ENCODE measurements at places on chromosomes 2 and 18. TPM values are rescaled to one million over a fixed set of nuclear protein-coding genes. Genes with fewer than 3 reads are reported as not detected.

The MYO5B gene
- polyA plus RNA-seq: 13.5 TPM

The SULT1C4 gene
- polyA plus RNA-seq: 60.4 TPM

The C2orf15 gene
- 8.1 TPM for polyA plus RNA-seq

The EPHA4 gene
- polyA plus RNA-seq: 26.0 TPM

The STK36 gene
- 75.6 TPM for polyA plus RNA-seq

The REEP1 gene
- polyA plus RNA-seq: 17.4 TPM

DNA sequence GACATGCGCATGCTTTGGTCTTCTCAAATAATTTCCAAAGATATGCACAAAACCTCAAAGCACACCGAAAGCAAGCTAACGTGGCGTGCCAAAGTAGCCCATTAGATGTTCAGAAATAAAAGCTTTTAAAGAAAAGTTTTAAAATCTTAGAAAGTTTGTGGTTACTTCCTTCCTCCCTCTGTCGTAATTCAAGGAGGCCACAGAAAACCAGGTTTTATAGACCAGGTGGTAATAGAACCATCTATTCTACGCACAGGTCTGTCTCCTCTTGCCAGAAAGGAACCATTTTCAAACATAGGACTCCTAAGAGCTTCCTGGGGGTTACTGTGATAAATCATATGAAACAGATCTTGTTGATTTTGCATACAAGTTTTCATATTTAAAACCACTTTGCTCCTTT is 487.2 kb downstream of the ARHGAP15 start:
- DNase-seq: no peak

DNA sequence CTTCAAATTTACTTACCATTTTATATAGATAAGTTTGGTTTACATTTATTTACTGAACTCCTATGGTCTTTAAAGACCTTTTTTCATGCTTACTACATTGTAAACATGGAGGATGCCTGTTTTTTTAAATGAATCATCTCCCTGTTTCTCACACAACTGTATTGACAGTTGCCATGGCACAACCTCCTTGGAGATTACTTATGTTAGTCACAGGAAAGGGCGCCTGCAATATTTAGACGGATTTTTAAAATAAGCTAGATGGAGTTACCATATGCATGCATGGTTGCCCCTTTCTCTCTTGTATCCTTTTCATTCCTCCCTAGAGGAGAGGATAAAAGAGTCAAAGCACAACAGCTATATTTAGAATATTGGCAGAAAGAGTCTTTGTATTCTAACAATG is 34.8 kb upstream of the CCDC102B start:
- DNase-seq: no peak

GRCh38 chr2:104755026-104755878 is 98.7 kb upstream of the POU3F3 start:
- DNase-seq: no peak

- no peak for DNase-seq
These were observed 35.9 kb downstream of the CYRIA start for GRCh38 chr2:16629770-16630169.

- DNase-seq: peak; percentile 31
These were observed 12.9 kb downstream of the PREPL start for GRCh38 chr2:44348400-44348799.

DNA sequence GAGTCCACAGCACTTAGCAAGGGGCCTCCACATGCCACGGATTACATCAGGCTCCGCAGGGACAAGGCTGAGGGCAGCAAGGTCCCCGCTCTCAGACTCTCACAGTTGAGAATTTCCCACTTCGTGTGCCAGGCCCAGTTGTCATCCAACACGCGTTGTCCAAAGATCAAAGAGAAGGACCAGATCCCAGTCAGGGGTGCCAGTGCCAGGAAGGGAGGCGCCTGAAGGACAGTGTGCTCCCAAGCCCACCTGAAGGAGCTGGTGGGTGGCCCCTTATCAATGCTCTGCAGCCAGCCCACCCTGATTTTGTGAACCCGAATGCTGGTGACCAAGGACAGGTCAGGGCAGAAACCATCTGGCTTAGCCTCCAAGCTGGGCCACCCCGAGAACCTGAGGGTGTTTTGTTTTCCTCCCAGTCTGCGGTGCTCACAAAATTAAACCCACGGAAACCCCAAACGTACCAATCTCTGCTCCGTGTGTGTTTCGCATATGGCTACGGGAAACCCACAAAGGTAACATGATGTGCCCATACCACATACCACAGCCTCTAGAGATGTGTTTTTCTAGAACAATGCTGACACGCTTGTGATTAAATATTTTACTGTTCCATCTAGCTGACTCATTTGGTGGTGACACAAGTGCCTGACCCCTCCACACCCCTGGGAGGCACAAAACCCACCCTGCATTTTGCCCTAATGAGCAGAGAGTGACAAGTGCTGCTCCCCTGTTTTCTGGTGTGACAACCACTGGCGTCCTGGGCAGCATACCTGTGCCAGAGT is 24.5 kb downstream of the CRACDL start:
- DNase-seq: no peak

DNA sequence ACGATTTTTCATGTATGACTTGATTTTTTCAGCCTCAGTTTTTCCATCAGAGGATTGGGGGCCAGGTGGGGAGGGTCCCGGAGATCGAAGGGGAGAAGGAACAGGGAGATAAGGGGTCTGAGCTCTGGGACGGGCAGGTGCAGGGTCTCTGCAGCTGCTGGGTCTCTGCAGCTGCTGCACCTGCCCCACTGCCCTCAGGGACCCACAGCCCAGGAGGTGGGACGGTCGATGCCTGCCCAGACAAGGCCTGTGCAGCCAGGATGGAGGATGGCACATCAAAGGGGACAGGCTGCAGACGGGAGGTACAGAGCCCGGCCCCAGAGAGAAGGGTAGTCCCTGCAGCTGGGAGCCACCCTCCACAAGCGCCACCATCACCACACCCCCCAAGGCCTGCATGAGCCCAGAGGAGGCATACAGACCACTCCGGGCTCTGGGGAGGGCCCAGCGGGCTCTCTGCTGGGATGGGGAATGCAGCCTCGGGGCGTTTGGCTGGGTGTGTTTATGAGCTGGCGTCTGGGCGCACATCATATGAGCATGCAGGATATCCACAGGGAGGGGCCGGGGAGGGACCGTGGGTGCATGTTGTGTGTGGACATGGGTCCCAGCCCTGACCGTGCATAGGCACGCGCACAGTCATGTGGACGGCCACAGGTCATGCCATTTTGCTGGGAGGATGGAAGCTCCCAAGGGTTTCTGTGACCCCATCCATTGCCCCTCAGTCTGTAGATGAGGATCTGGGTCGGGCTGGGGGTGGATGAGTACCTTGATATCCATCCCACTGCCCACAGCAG is 34.9 kb upstream of the GPC1 start:
- DNase-seq: no peak

- DNase-seq: peak; percentile 23
These were observed 139.4 kb downstream of the AKAIN1 start for GRCh38 chr18:5057386-5058348.

DNA sequence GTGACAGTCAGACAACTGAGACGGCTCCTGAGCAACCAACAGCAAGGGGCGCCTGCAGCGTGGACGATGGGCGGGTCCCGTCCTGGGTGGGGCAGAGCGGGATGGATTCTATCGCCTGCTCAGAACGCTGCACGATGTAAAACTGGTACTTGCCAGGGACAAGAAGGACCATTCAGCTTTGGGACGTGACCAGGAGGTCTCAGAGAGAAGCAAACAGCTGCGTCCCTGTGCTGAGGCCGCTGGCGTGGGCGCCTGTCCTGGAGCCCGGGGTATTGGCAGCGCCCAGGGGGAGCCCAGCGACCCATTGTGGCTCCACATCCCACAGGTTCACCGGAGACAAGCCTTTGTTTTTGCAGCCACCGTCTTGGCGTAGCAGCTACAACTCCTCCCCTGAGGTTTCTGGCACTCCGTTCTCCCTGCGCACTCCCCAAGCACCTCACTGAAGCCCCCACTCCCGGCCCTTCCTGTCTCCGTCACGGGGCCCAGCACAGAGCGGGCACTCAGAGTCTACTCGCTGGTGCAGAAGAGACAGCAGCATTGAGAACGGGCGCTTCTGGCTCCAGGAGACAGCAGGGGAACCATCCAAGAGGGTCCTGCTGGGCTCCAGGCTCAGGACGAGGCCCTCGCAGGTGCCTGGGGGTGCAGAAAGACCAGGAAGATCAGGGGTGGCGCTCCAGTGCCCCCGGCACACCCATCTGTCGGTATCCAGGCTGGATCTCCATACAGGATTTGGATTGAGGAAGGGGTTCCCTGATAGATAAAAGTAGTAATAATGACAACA is 22.1 kb upstream of the KCNG2 start:
- DNase-seq: no peak

DNA sequence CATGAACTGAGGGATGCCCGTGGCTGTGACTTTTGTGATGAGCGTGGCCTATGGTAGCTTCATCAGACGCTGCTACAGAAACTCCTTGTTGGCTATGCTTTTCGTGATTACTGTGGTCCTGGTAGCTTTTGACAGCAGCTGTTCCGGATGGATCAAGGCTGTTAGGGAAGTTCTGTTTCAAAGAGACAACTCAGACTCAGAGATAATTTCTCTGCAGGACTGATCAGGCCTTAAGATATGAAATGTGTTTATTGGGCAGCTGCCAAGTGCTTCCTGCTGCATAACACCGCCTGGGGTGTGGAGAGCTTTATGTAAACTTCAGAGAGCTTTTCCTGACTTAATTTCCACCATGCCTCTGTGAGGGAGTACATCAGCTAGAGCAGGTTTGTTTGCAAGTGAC is 243.8 kb downstream of the TSN start:
- DNase-seq: peak; percentile 59

- no peak for DNase-seq
These were observed 12.3 kb upstream of the SEMA4C start for GRCh38 chr2:96882230-96882629.

DNA sequence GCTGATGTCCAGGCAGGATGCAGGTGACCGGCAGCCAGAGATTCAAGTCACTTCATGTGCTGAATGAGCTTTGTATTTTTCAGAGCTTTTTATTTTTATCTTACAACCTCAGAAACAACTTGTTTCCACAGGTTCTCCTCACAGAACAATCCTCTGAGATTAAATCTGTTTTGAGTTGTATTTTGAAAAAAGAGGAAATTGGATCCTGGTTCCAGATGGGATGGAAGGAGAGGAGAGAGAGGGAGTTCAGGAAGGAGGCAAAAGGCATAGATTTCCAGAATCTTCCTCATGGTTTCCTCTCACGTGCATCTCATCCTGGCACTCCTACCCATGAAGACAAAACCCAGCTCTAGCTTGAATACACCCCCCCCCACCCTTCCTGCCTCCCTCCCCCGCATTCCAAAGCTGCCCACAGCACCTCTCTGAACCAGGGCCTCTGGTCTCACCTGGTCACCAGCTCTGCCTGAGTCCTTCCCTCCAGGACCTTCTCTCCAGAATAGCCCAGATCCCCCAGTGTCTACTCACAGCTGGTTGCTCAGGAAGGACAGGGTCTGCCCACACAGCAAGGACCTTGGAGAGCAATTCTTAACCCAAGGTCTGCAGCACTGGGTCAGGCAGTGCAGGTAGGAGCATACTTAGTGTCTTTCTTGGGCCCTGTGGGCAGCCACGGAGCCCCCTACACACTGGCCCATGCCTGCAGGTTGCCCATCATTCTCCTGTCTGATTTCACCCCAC is 104.7 kb downstream of the ZFP36L2 start:
- DNase-seq: no peak

- DNase-seq: no peak
These were observed 79.8 kb upstream of the PDE1A start for GRCh38 chr2:182506606-182507005.

DNA sequence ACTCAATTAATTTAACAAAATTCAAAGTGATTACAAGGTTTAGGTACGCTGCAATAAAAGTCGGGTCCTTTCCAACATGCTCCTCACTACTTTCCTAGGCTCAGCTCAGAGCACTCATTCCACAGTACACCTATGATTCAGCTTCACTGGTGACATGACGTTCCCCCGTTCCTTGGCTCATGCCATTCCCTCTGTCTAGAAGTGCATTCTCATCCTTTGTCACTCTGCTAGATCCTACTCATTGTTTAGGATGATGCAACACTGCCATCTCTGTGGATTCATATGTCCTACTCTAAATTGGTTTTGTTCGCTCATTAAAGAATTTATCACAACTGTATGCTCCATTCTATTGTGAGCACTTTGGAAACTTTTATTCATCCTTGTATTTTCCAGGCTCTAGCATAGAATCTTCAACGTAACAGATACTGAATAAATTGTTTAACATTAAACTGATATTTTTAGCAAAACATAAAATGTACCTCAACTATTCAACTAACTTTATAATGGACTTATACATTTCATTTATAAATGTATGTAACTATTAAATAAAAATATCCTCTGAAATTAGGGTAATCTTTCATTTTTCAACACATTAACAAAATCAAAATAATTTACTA is 78.6 kb downstream of the FAM228A start:
- no peak for DNase-seq

GRCh38 chr2:99821039-99821438 is 321.4 kb downstream of the AFF3 start:
- no peak for DNase-seq

- no peak for DNase-seq
These were observed 35.1 kb downstream of the DCAF17 start for GRCh38 chr2:171469176-171469575.

GRCh38 chr2:140542627-140543026 is 1588.2 kb downstream of the LRP1B start:
- DNase-seq: no peak

DNA sequence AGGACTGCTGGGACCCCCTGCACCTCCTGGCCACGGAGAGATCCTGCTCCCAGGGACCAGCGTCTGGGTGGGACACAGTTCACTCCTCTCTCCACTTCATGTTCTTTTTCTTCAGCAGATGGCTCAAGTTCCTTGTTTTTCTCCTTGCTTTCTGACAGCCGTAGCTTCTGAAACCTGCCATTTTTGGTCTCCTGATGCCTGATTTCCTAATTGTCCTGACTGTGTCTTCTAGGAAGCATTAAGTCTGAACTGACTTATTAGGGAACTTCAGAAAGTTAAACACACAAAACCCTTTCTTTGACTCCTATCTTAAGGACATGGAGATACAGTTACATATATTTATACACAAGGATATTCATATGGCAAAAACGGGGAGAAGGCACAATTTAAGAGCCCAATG is 22.7 kb downstream of the CNNM4 start:
- DNase-seq: no peak

- no peak for DNase-seq
These were observed 19.5 kb upstream of the TSPYL6 start for GRCh38 chr2:54275541-54275940.

DNA sequence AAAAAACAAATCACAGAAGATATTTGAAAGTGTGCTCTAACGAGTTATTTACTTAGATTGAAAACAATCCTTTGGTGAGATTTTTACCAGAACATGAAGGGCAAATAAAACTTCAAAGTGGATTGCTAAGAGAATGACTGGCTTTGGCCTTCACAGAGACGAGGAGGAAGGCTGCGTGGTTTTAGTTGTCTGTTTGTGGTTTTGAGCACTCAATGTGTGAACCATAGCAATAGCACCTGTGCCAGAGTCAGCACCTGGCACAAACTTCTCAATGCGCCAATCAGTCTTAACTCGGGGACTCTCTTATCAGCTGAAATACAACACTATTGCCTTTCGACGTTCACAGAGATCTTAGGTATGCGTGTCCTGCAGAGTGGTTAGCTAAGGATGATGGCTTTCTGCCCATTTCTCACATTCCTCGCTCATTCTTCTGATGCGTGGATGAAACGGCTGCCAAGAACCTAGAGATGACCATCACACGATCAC is 70.0 kb downstream of the MBP start:
- no peak for DNase-seq
